ENCODE measurements at places on chromosomes 16 and 17.

DNA sequence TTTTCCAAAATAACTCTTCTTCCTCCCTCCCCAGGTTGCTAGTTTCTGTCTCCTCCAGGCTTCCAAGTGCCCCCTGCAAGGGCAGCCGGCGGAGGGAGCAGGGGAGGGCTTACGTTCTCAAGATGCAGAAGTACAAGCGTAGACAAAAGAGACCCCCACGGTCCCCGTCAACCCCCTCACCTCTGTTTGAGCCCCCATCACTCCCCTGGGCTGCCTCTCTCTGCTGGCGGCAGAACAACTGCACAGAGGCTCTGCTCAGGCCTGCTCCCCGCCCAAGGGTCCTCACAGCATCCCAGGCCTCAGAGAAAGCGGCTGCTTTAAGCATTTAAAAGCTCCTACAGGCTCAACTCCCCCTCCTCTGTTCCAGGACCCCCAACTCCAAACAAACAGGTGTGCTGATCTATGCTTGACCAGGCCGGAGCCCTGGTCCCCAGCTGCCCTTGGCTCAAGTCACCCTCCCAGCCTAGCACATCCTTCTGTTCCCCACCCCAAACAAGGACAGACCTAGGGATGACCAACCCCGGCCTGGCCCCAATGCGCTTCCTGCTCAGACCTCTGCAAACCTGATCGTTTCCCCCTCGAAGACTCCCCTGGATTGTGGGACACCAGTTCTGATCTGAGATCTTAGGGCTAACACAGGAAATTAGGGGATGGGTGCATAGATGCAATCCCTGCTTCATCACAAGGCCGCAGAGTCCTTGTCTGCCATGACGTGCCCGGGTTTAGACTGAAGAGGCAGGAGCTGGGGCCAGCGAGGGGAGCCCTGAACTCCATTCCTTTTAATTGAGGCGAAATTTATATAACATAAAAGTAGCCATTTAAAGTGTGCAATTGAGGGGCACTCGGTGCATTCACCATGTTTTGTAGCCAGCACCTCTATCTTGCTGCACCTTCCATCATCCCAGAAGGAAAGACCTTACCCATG lies 17.2 kb upstream of the RBFOX3 start:
- DNase-seq: no peak

DNA sequence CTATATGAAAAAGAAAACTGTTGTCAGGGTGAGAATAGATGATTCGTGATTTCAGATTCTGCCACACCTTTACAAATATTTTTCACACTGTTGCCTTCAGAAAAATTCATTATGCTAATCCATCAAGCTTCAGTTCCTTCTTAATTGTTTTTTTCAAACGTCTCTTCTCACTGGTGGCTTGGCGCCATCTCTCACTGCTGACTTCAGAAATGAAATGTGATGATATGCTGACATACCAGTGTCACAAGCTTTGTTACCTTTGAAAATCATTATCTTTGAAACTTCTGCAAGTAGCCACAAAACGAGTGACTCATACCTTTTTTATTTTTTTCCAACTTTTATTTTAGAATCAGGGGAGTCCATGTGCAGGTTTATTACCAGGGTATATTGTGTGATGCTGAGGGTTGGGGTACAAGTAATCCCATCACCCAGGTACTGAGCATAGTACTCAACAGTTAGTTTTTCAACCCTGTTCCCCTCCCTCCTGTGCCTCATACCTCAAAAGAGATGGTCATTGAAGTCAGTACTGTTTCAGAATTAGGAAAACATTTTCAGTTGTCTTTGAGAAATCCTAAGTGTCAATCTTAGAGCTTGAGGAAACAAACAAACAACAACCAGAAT lies 14.0 kb upstream of the KRT222 start:
- DNase-seq: no peak

- no peak for DNase-seq
Measured at GRCh38 chr17:45103269-45103795, 29.0 kb downstream of the PLCD3 start.

GRCh38 chr17:42133461-42134041 lies 10.9 kb downstream of the HSPB9 start:
- no peak for DNase-seq

DNA sequence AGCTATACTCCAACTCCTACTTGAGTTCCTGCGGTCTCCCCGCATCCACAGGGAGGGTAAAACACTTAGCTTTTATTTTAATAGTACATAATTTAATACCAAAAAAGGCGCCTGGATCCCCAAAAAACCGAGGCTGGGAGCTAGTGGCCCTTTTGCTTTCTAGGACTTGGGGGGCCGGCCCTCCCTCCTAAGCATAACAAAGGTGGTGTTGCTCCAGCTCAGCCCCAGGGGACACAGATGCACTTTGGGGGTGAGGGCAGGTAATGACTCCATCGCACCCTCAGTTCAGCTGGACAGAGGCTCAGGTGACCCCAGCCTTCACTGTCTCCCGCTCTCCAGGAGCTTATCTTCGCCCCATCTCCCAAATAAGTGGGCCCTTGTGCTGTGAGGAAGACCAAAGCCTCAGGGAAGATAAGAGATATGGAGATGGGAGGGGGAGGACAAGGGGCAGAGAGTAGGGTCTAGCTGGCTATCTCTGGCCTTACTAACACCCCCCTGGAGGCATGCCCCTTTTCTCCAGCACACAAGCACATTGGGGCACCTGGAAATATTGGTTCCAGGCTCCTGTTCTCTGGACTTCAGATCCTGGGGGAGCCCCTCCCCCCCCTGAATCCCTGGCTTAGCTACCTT lies 2.8 kb upstream of the NHERF1 start:
- no peak for DNase-seq

DNA sequence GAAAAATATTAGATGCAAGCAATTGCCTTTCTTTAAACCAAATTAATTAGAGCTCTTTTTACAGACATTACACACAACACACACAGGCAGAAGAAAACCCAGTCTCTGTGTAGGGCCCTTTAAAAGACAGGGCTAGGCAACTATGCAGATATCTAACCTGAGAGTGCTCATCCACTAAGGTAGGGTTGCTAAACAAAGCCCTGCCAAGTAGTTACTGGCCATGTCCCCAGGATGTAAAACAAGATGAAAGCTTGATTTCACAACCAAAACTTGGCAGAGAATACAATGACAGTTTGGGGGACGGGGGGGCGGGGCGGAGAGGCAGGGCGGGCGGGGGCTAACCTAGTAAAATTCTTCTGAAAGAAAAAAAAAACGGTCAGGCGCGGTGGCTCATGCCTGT lies 669.0 kb upstream of the CA10 start:
- DNase-seq: no peak

GRCh38 chr17:17381446-17382064 lies 78.4 kb downstream of the NT5M start:
- no peak for DNase-seq

GRCh38 chr17:62658136-62658920 lies 30.9 kb downstream of the MRC2 start:
- DNase-seq: no peak

DNA sequence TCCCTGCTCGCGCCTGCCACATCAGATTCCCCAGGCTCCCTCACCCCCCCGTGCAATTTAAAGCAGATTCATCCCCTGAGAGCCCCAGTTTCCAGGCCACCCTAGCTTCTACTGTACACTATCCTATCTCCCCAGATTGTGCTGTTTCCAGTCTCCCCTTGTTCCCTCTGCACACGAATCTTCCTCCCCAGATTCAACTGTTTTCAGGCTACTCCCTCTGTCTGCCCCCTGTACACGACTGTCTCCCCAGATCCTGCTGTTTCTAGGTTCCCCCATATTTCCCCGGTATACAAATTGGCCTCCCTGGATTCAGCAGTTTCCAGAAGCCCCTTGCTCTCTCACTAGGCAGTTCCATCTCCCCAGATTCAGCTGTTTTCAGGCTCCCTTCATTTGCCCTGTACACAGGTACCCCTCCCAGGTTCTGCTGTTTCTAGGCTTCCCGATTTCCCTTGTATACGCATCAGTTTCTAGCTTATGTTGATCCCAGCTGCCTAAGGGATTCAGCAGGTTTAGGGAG lies 22.9 kb downstream of the COPZ2 start:
- no peak for DNase-seq

GRCh38 chr16:72397876-72398275 lies 225.9 kb upstream of the PMFBP1 start:
- DNase-seq: no peak

DNA sequence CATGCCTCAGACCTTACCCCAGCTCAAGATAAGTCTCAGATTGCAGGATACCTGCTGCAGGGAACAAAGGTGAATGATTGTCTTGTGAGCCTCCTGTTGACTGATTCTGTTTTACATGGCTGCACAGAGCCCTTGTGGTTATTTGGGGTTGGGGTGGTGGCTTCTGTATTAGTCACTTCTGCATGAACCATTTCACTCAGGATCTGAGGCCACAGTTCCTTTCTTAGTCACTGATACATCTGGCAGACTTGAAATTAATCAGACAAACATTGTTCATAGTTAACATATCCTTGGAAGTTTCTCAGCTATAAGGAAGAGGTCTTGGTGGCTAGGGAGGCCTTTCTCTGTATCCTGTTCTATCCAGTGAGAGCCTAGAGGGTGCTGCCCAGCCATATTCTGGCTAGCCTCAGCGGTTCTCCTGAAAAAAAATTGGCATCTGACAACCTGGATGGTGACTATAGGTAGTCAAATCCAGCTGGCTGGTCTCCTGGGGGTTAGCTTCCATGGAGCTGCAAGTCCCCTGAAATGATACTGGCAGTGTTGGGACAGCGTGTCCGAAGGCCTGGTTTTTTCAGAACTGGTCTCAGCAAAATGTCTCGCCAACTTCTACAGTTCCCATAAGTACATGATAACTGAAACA lies 8.4 kb upstream of the PLK1 start:
- DNase-seq: peak; percentile 50

DNA sequence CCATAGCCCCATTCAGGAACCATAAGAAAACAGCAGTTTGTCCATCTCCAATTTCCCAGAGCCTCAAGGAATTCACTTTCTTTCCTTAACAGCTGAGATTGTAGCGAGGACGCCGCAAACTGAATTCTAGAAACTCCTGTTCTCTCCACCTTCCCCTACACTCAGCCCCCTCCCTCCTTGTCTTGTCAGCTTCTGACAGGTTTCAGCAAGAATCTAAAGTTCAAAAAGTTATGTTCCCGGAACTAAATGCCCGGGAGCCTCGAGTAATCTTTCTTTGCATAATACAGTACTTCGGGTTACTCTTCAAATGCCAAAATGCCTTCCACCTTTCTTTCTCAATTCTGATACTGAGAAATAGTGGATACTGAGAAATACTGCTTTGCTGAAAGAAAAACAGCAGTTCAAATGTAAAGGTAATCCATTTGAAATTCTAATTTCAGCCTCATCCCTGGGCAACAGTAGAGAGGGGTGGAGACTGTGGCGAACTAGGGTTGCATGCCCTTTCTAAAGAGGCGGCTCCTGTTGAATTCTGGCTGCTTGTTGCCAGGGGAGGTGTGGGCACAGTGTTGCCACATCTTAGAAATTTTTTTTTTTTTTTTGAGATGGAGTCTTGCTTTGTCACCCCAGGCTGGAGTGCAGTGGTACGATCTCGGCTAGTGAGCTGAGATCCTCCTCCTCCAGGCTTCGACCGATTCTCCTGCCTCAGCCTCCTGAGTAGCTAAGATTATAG lies 63.5 kb upstream of the USP7 start:
- no peak for DNase-seq

DNA sequence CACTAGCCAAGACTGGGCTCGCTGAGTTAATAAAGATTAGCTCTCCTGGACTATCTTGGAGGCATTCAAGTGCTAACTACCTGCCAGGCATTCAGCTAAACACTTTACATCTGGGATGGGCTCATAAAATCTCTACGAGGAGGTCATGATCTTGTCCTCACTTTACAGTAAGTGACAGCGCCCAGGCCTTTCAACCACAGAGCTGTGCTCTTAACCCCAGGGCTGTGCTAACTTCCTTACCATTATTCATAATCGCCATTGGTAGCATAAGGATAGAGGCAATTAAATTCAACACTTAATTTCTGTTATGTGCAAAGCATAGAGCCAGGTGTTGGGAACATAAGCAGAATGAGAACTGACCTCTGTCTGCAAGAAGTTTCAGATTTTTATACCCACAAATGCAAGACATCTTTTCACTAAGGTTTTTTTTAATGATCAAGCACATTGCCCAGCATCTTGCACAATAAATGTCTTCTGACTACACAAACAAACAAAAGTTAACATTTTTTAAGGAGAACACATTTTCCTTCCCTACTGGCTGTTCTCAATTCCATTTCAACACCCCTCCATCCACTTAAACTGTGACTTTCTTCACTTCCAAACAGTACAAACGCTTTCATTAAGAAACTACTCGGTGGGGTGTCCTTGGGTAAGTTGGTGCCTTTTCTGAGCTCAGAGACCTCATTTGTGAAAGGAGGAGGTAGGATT lies 172.3 kb downstream of the C16orf78 start:
- no peak for DNase-seq

DNA sequence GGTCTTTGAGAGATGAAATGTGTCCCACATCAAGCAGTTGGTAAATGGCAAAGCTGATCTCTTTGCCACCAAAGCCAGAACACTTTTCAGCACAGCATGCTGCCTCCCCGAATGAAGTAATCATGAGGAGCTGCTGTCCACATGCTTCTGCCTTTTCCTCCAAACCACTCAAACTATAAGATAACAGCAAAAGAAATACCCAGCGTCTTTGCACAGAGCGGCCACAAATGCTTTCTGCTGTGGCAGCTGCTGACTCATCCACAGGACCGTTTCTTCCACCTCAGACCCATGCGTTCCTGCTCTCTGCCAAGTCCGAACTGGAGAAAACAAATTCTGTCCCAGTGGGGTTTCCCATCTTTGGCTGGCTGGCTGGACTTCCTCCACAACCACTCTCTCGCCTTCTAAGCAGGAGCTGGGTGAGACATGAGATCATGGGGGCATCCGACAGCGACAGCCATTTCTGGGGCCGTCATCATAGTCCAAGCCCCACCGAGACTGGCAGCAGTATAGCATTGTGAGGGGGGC lies 27.1 kb downstream of the TBC1D3B start:
- peak; percentile 42 for DNase-seq

DNA sequence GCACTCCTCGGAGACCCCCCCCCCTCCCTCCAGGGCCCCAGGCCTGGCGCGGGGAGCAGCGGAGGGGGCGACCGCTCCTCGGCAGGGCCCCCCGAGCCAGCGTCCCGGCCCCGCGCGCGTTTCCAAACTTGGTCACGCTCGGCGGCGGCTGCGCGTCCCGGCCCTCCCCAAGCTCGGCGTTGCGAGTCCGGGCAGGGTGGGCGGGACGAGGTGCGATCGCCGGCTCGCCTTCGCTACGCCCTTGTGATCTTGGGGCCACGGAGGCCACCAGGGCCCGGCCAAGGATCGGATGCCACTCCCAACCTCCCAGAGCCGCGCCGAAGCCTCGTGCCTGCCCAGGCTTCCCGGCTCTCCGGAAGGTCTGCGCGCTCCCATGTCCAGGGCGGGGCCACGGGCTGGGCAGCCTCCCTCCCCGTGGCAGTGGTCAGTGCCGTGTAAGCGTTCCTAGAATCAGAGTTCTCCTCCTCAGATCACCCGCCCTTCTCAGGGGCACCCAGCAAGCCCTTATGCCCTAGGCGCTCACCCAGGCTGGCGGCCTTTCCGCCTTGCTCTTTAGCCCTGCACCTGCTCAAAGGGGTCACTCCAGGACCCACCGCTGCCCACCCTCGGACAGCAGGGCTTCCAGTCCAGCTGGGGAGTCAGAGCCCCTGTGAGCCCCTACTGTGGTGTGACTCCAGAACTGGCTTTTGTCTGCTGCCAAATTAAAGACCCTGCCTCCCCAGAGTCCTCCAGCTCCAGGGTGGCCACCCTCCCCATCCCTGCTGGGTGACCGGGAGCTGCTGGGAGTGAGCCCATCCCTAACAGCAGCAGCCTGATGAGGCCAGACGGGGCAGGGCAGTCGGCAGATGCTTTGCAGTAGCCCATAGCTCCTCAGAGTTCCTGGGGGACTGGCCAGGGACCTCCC lies 12.2 kb upstream of the MRPS23 start:
- DNase-seq: no peak
